ENCODE measurements at places on chromosomes 2 and 18. TPM values are rescaled to one million over a fixed set of nuclear protein-coding genes. Genes with fewer than 3 reads are reported as not detected.

SDC1 gene
- 0.66 TPM for total RNA-seq

C2orf15 gene
- not detected for total RNA-seq

POLR1B gene
- total RNA-seq = 13.5 TPM

CAB39 gene
- total RNA-seq = 81.1 TPM

ST8SIA3 gene
- total RNA-seq = not detected

ST8SIA5 gene
- total RNA-seq = 0.29 TPM

KHK gene
- total RNA-seq = 5.1 TPM

CAPN13 gene
- total RNA-seq = not detected

GREB1L gene
- 6.0 TPM for total RNA-seq

PJVK gene
- total RNA-seq = 8.4 TPM

COL3A1 gene
- 673 TPM for total RNA-seq

HOXD1 gene
- 1.1 TPM for total RNA-seq

ATL2 gene
- 52.8 TPM for total RNA-seq

ITGB6 gene
- total RNA-seq = not detected

SLC16A14 gene
- total RNA-seq = 6.0 TPM

HOXD9 gene
- total RNA-seq = 1.8 TPM

PROM2 gene
- 1.4 TPM for total RNA-seq

MSH2 gene
- total RNA-seq = 5.5 TPM

PTPN4 gene
- 20.4 TPM for total RNA-seq

KCNS3 gene
- total RNA-seq = 13.7 TPM

HJURP gene
- total RNA-seq = 1.1 TPM

ANKRD62 gene
- total RNA-seq = not detected

SP110 gene
- total RNA-seq = 46.1 TPM

TBC1D8 gene
- 24.9 TPM for total RNA-seq

GRCh38 chr2:205811387-205811786 is 129.1 kb downstream of the NRP2 start:
- no peaks in the 10 kb centered on the region for H3K36me3 ChIP-seq
- H3K4me3 ChIP-seq = no peak overlapping the region
- H3K27ac ChIP-seq = no peak overlapping the region

GRCh38 chr2:70753902-70754301 is 14.1 kb downstream of the ADD2 start:
- no peaks in the 10 kb centered on the region for H3K36me3 ChIP-seq
- H3K27me3 ChIP-seq = no peaks in the 10 kb centered on the region
- H3K4me3 ChIP-seq = no peak overlapping the region
- H3K4me1 ChIP-seq = no peaks in the 10 kb centered on the region
- no peak overlapping the region for H3K27ac ChIP-seq

GRCh38 chr18:76691800-76692199 is 130.6 kb upstream of the ZNF236 start:
- no peak overlapping the region for H3K4me3 ChIP-seq
- H3K27me3 ChIP-seq = no peaks in the 10 kb centered on the region
- DNase-seq = no peak
- H3K4me1 ChIP-seq = no peaks in the 10 kb centered on the region

- H3K4me3 ChIP-seq = no peak overlapping the region
- H3K4me1 ChIP-seq = no peaks in the 10 kb centered on the region
- H3K36me3 ChIP-seq = no peaks in the 10 kb centered on the region
- H3K27me3 ChIP-seq = no peaks in the 10 kb centered on the region
Observed at GRCh38 chr18:80075940-80076339, 33.1 kb upstream of the ADNP2 start.

GRCh38 chr2:221569425-221569845 is 2.7 kb downstream of the EPHA4 start:
- peaks cover 3% of the 10 kb centered on the region for H3K4me1 ChIP-seq
- DNase-seq = no peak
- H3K27me3 ChIP-seq = no peaks in the 10 kb centered on the region
- H3K36me3 ChIP-seq = no peaks in the 10 kb centered on the region
- no peak overlapping the region for H3K27ac ChIP-seq
- no peak overlapping the region for H3K4me3 ChIP-seq

- peak overlapping the region; percentile 8 for H3K4me3 ChIP-seq
- peak; percentile 96 for DNase-seq
- no peaks in the 10 kb centered on the region for H3K36me3 ChIP-seq
Observed at GRCh38 chr2:218367415-218368149, 10.9 kb downstream of the CATIP start.

- no peaks in the 10 kb centered on the region for H3K4me1 ChIP-seq
- no peaks in the 10 kb centered on the region for H3K36me3 ChIP-seq
- no peak for DNase-seq
- no peak overlapping the region for H3K4me3 ChIP-seq
- no peak overlapping the region for H3K27ac ChIP-seq
- no peaks in the 10 kb centered on the region for H3K27me3 ChIP-seq
Observed at GRCh38 chr2:35976611-35977010, 379.0 kb upstream of the CRIM1 start.

- no peak overlapping the region for H3K4me3 ChIP-seq
- no peaks in the 10 kb centered on the region for H3K27me3 ChIP-seq
- H3K4me1 ChIP-seq = peaks cover 2% of the 10 kb centered on the region
- no peak for DNase-seq
Observed at GRCh38 chr2:174776223-174776622, 12.0 kb upstream of the CHRNA1 start.

DNA sequence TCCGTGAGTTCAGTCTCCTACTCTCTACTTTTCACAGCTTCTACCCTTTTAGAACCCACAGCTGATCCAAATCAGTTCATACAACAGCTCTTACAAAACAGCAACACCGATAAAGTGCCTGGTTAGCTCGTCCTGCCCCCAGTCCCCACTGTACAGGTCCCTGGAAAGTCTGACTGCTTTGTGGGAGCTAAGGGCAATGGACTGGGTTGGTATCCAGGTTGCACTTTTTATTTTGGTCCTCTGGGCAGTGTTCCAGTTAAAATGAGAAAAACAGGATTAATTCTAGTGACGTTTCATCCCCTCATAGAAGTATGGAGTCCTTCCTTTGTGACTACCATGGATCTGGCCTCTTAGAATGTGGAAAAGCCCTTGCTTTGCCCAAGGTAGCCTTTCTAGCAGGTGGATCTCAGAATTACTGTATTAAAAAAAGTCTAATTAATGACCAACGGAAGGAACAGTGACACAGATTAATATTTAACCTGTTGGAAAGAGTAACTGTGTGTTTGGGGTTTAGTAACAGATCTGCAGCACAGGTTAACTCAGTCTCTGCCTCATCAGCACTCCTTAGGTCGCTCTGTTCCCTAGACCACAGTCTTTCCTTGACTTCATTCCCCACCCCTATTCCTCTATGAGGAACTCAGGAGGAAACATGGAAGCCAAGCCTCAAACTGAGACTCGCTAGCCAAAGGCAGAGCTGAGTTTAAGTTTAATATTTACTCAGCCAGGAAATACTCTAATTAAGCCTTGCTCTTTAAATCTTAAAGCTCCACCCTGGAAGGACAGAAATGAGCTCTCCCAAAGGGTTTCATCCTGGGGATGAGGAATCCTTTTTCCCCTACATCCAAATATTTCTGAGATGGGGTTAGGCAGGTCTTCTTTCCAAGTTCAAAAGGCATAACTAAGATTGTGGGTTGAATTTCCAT is 52.8 kb upstream of the ITGA6 start:
- no peaks in the 10 kb centered on the region for H3K36me3 ChIP-seq
- no peak for DNase-seq
- H3K4me3 ChIP-seq = no peak overlapping the region

- DNase-seq = no peak
- no peaks in the 10 kb centered on the region for H3K27me3 ChIP-seq
Observed at GRCh38 chr2:134795765-134796164, 42.7 kb upstream of the ACMSD start.

DNA sequence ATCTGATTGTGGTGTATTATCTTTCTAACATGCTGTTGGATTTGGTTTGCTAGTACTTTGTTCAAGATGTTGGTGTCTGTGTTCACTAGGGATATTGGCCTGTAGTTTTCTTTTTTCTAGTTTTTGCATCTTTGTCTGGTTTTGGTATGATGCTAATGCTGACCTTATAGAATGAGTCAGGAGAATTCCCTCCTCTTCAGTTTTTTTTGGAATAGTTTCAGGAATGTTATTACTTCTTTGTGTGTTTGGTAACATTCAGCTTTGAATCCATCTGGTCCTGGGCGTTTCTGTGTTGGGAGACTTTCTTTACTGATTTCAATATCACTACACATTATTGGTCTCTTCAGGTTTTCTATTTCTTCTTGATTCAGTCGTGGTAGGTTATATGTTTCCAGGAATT is 124.2 kb upstream of the EPB41L5 start:
- no peak for DNase-seq
- H3K36me3 ChIP-seq = no peaks in the 10 kb centered on the region
- no peaks in the 10 kb centered on the region for H3K27me3 ChIP-seq
- no peak overlapping the region for H3K27ac ChIP-seq
- H3K4me1 ChIP-seq = no peaks in the 10 kb centered on the region
- H3K4me3 ChIP-seq = no peak overlapping the region

GRCh38 chr2:134780972-134781371 is 57.4 kb upstream of the ACMSD start:
- DNase-seq = no peak
- no peak overlapping the region for H3K4me3 ChIP-seq
- H3K27me3 ChIP-seq = no peaks in the 10 kb centered on the region
- H3K36me3 ChIP-seq = no peaks in the 10 kb centered on the region
- no peaks in the 10 kb centered on the region for H3K4me1 ChIP-seq

- peak overlapping the region; percentile 22 for H3K4me3 ChIP-seq
- no peaks in the 10 kb centered on the region for H3K36me3 ChIP-seq
- H3K27ac ChIP-seq = no peak overlapping the region
- H3K4me1 ChIP-seq = no peaks in the 10 kb centered on the region
Observed at GRCh38 chr2:199471443-199472057, 13.8 kb upstream of the SATB2 start.

- H3K27me3 ChIP-seq = no peaks in the 10 kb centered on the region
- H3K27ac ChIP-seq = no peak overlapping the region
Observed at GRCh38 chr18:71403501-71403900, 1114.7 kb downstream of the SOCS6 start.

GRCh38 chr18:26021061-26021754 is 69.2 kb downstream of the SS18 start:
- no peak overlapping the region for H3K4me3 ChIP-seq
- H3K36me3 ChIP-seq = peaks cover 8% of the 10 kb centered on the region
- no peak overlapping the region for H3K27ac ChIP-seq
- no peak for DNase-seq
- H3K4me1 ChIP-seq = no peaks in the 10 kb centered on the region

- DNase-seq = no peak
- no peaks in the 10 kb centered on the region for H3K4me1 ChIP-seq
- no peak overlapping the region for H3K27ac ChIP-seq
- H3K36me3 ChIP-seq = no peaks in the 10 kb centered on the region
- no peaks in the 10 kb centered on the region for H3K27me3 ChIP-seq
Observed at GRCh38 chr18:30094556-30094955, 948.0 kb downstream of the DSC3 start.

DNA sequence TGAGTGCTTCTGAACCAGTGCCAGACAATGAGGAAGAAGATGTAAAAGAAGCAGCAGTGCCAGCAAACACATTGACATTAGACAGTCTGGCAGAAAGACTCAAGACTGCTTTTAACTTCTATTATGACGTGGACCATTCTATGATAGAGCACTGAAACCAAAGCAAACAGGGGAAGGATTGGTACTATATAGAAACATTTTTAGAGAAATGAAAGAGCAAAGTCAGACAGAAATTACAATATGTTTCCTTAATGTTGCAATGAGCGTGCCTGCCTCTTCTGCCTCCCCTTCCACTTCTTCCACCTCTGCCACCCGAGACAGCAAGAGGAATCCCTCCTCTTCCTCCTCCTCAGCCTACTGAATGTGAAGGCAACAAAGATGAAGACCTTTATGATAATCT is 39.7 kb downstream of the DHX57 start:
- no peak overlapping the region for H3K4me3 ChIP-seq
- peaks cover 9% of the 10 kb centered on the region for H3K36me3 ChIP-seq
- no peaks in the 10 kb centered on the region for H3K27me3 ChIP-seq
- no peaks in the 10 kb centered on the region for H3K4me1 ChIP-seq

GRCh38 chr18:22189449-22190166 is 20.2 kb downstream of the GATA6 start:
- H3K36me3 ChIP-seq = no peaks in the 10 kb centered on the region
- H3K4me3 ChIP-seq = no peak overlapping the region
- H3K4me1 ChIP-seq = peaks cover 6% of the 10 kb centered on the region
- H3K27ac ChIP-seq = peak overlapping the region; percentile 94

DNA sequence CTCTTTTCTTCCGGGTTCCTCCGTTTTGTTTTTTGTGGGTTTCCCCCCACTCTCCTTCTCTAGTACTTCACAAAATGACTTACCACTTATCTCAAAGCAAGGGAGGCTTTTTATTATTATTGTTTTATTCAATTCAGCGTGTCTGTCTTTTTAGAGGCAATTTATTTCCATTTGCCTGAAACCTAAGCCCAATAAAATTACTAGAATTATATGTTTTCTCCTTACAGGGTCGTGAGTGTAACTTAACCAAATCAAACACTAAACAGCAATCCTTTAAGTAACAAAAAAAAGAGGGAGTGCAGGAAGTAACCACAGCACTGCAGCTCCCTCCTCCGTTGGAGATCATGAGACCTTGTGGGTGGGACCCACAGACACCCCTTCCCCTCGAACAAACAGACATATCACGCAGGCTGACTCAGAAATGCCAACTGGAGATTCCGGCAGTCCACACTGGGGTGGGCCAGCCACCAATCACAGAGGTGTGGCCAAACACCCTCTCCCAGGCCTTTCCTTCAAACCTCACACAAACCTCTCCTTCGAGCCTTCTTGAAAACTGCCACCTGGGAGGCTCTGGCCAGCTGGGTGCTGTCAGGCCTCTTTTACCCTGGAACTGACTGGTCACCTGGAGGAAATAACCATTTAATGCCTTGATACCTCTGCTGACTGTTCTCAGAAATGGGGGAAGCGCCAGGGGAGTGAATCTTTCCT is 207.1 kb upstream of the SMAD2 start:
- no peaks in the 10 kb centered on the region for H3K4me1 ChIP-seq
- no peak overlapping the region for H3K4me3 ChIP-seq
- H3K27me3 ChIP-seq = no peaks in the 10 kb centered on the region

DNA sequence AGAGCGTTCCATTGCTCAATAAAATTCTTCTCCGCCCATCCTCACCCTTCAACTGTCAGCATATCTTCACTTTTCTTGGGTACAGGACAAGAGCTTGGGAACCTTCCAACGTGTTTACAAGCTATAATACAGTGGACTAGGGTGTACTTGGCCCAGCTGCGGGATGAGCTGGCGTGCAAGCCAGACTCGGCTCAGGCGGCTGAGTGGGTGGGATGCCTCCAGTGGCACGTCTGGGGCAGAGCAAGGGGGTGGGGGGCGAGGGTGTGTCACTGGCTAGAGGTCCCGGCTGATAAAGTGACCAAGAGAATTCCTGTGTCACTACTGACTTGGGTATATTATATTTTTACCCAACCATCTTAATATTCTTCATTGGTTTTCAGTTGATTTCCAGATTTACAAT is 179.7 kb downstream of the EVA1A start:
- H3K4me3 ChIP-seq = no peak overlapping the region
- no peaks in the 10 kb centered on the region for H3K4me1 ChIP-seq
- no peak for DNase-seq
- no peaks in the 10 kb centered on the region for H3K36me3 ChIP-seq
